Astrocyte (in vitro differentiated cells and primary cell): ENCODE measurements at places on chromosomes 11 and 22. TPM values are rescaled to one million over a fixed set of nuclear protein-coding genes. Genes with fewer than 3 reads are reported as not detected.

The MRGPRX1 gene
- total RNA-seq, result not detected in 2 replicates

- no peak for DNase-seq
Measured at GRCh38 chr11:116162886-116163230, 609.9 kb downstream of the BUD13 start.

DNA sequence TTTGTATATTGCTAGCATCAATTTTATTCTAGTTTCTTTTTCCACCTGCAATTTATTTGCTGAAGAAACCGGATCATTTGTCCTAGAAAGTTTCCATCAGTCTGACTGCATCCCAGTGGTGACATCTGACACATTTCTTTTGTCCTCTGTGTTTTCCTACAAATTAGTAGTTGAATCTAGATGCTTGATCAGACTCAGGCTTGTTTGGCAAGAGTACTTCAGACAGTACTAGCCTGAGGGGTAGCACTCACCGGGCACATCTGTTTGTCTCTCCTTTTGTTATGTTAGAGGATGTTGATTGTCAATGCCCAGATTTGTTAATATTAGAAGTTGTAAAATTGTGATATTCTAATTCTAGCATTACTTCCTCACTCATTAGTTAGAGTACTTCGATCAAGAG lies 204.8 kb downstream of the SWAP70 start:
- no peak for DNase-seq

GRCh38 chr11:44754876-44755555 lies 28.3 kb downstream of the TSPAN18 start:
- no peak for DNase-seq

The GAL gene
- total RNA-seq, result 23.4 and 26.3 TPM in 2 replicates

DNA sequence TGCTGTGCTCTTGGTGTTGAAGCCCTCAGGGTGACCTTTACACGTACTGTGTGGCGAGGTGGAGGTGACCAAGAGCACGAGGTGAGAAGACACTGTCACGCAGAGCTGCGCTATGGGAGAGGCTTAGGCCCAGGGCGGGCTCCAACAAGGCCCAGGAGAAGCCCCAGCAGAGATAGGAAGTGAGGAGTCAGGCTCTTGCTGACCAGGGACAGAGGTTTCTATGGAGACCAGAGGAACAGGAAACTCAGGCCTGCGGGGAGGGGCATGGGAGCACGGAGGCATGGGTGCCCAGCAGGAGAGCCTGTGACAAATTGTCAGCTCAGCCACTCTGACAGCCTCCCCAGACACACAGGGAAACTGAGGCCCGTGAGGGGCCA lies 15.8 kb downstream of the DGKZ start:
- peak; percentile 53 for DNase-seq

- peak; percentile 34 for DNase-seq
Measured at GRCh38 chr22:36948273-36949225, 35.1 kb downstream of the CSF2RB start.

The ANO3 gene
- total RNA-seq, result 0.07 and 0.11 TPM in 2 replicates

GRCh38 chr11:33867996-33868646 lies 23.8 kb downstream of the LMO2 start:
- no peak for DNase-seq

GRCh38 chr11:126357055-126357962 lies 1.8 kb downstream of the ST3GAL4 start:
- no peak for DNase-seq

DNA sequence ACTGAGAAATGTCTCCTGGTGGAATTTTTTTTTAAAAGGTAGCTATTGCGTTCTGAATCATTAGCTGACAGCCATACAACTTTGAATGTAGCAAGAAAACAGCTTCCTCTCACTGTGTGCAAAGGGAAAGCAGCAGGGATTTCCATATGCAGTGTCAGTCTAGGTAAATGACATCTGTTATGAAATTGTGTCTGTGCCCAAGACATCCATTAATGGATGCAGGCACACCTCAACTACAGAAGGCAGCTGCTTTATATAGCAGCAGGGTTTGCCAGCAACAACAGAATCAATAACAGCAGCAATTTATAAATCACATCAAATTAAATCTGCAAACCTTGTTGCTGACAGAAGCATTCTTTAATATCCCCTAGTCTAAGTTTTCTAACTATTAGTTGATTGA lies 745.3 kb upstream of the RAG2 start:
- no peak for DNase-seq

DNA sequence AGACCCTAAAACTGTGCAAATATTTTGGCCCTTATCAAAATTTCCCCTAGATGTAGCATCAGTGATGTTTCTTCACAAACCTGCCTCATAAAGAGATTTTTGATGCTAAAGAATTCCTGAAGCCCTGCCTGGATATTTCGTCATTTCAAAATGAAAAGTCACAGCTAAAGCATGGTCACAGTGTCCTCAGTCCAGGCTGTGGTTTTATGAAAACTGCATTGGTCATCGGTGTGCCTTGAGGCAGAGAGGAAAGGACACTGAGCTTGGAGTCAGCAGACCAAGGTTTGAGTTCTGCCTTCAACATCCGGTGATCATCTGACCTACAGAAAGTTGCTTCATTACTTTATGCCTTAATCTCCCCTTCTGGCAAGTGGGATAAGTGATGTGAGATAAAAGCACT lies 34.8 kb upstream of the ALKBH3 start:
- DNase-seq, result no peak

The KIRREL3 gene
- total RNA-seq, result 0.79 and 0.91 TPM in 2 replicates

DNA sequence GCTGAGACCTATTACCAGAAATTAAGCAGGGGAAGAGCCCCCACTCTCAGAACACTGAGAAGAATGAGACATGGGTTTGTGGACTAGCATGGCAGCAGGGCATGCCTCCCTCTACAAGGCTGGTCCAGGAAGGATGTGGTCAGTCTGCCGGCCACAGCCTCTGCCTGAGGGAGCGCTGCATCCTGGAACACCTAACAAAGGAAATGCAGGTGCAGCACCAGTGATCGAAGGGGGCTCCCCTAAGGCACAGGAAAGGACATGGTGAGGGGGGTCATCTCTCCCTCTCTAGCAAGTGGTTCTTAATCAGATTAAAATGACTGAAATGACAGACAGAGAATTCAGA lies 40.6 kb upstream of the ARL14EP start:
- no peak for DNase-seq

- peak; percentile 14 for DNase-seq
Measured at GRCh38 chr22:37419969-37420685, 7.2 kb downstream of the ELFN2 start.

The BARX2 gene
- not detected in 2 replicates for total RNA-seq

- no peak for DNase-seq
Measured at GRCh38 chr11:118064956-118065355, 11.9 kb upstream of the TMPRSS4 start.

DNA sequence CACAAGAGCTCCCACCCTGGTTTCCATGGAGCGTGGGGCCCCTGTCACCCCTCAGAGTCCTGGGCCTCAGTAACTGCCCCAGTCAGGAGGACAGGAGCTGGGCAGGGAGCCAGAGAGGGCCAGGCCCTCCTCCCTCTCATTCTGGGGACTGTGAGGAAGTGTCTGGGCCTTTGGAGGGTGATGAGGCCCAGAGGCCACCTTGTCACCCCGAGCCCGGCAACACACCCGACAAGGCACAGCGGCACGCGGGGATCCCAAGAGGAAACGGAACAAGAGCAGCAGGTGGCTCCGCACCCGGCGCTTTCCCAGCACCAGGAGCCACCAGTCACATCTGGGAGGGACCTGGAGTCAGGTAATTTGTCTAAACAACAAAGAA lies 72.1 kb downstream of the CELSR1 start:
- no peak for DNase-seq

GRCh38 chr22:46001046-46001425 lies 24.1 kb upstream of the WNT7B start:
- no peak for DNase-seq
